ENCODE measurements at places on chromosomes 7 and 10.

GRCh38 chr7:106827626-106828025, 37.5 kb upstream of the PIK3CG start:
- H3K27ac ChIP-seq, result no peak overlapping the region
- no peak for DNase-seq
- no peaks in the 10 kb centered on the region for H3K36me3 ChIP-seq
- H3K4me3 ChIP-seq, result no peak overlapping the region
- no peaks in the 10 kb centered on the region for H3K27me3 ChIP-seq
- H3K4me1 ChIP-seq, result no peaks in the 10 kb centered on the region

DNA sequence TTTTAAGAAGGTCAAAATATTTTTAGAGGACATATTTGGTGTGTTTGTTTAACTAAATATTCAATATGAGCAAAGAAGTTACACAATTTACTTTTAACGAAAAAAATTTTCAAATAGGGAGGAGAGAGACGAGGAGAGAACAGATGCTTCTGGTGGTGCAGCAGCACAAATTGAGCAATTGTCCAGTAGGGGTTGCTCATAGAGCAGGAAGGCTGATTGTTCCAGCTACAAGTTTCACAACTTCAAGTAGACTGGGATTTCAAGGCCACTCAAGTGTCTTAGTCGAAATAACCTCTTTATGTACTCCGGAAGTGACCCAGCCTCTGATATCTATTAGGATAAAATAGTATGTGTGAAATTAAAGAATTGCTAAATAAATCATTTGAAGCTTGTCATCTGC, 197.9 kb downstream of the HDAC9 start:
- no peaks in the 10 kb centered on the region for H3K36me3 ChIP-seq
- no peak overlapping the region for H3K27ac ChIP-seq

GRCh38 chr7:46604241-46604661, 683.2 kb upstream of the IGFBP3 start:
- DNase-seq, result no peak
- H3K27me3 ChIP-seq, result no peaks in the 10 kb centered on the region
- no peaks in the 10 kb centered on the region for H3K36me3 ChIP-seq

- H3K36me3 ChIP-seq, result no peaks in the 10 kb centered on the region
- no peaks in the 10 kb centered on the region for H3K27me3 ChIP-seq
- no peak for DNase-seq
- H3K4me1 ChIP-seq, result peaks cover 16% of the 10 kb centered on the region
Measured at GRCh38 chr7:132115758-132116157, 460.5 kb downstream of the PLXNA4 start.

GRCh38 chr10:2856598-2856997, 210.8 kb upstream of the PFKP start:
- H3K27me3 ChIP-seq, result no peaks in the 10 kb centered on the region
- peak; percentile 60 for DNase-seq
- H3K27ac ChIP-seq, result peak overlapping the region; percentile 99
- peaks cover 9% of the 10 kb centered on the region for H3K36me3 ChIP-seq

DNA sequence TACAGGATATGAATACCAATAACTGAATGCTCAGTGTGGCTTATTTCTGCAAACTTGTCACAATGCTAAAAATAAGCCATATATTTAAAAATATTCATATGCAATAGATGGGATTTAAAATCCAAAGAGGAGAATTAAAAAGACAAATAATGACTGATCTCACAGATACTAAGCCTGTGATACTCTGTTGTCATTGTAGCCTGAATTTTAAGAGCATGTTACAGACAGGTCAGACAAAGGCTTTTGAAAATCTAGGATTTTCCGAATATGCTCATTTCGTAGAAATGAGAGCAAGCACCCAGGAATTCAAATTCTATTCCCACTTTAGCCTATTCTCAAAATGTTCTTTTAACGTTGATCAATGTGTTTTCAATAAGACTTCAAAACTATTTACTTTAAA, 269.7 kb downstream of the PCDH15 start:
- no peak overlapping the region for H3K4me3 ChIP-seq
- no peaks in the 10 kb centered on the region for H3K36me3 ChIP-seq
- H3K4me1 ChIP-seq, result no peaks in the 10 kb centered on the region
- H3K27ac ChIP-seq, result no peak overlapping the region
